ENCODE measurements at places on chromosomes 1 and 21.

DNA sequence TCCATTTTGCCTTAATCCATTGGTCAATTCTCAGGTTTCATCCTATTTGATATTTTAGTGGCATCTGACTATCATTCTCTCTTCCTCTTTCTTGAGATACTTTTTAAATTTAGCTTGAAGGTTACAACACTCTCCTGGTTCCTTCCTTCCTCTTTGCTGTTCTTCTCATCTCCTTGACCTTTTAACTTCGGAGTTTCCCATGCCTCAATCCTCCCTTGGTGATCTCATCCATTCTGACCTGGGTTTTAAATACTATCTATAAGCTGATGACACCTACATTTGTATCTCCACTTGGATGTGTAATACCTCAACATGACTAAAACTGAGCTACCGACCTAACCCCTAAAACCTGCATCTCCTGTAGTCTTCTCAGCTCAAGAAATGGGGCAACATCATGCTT lies 4.8 kb upstream of the ZNF687 start:
- DNase-seq, result no peak

GRCh38 chr1:108208724-108209446 lies 8.7 kb upstream of the SLC25A24 start:
- no peak for DNase-seq

DNA sequence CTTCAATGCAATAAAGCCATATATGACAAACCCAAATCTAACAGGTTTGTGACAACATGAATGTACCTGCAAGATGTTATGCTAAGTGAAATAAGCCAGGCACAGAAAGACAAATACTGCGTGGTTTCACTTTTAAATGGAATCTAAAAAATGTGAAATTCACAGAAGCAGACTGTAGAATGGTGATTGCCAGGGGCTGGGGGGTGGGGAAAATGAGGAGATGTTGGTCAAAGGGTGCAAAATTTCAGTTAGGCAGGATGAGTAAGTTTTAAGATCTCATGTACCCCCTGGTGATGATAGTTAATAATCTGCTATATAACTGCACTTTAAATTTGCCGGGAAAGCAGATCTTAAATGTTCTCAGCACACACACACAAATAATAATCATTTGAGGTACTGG lies 160.5 kb downstream of the PTBP2 start:
- DNase-seq, result no peak

GRCh38 chr1:95876276-95876675 lies 642.3 kb downstream of the RWDD3 start:
- no peak for DNase-seq

GRCh38 chr1:43366179-43366578 lies 1.6 kb downstream of the ELOVL1 start:
- DNase-seq, result no peak

- DNase-seq, result no peak
These were observed 68.7 kb upstream of the C1orf105 start for GRCh38 chr1:172351754-172352161.

GRCh38 chr1:165629848-165630628 lies 996 bp upstream of the MGST3 start:
- DNase-seq, result peak; percentile 58

DNA sequence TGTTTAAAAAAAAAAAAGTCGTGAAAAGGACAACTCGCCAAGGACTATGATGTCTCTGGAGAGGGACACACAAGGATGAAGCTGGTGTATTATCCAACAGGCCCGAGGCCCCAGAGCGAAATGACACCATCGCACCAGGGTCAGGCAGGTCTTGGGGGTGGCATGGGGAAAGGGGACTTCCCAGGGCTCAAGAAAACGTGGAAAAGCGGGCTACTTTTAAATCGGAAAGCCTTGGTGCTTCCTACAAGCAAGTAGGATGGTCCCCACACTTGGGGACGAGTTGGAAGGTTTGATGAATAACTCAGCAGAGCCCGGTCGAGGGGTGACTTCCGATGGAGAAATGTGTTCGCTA lies 505 bp upstream of the GNPAT start:
- DNase-seq, result no peak

- DNase-seq, result no peak
These were observed at the start of gene ADAMTS1 for GRCh38 chr21:26845066-26845758. TSS of gene ADAMTS1 (minus strand) at chr21:26845409. CDS start at chr21:26844954, 455 bp downstream.

- no peak for DNase-seq
These were observed 15.0 kb downstream of the RHBG start for GRCh38 chr1:156384007-156384406.

- DNase-seq, result no peak
These were observed 10.1 kb upstream of the GPR153 start for GRCh38 chr1:6271006-6271405.

DNA sequence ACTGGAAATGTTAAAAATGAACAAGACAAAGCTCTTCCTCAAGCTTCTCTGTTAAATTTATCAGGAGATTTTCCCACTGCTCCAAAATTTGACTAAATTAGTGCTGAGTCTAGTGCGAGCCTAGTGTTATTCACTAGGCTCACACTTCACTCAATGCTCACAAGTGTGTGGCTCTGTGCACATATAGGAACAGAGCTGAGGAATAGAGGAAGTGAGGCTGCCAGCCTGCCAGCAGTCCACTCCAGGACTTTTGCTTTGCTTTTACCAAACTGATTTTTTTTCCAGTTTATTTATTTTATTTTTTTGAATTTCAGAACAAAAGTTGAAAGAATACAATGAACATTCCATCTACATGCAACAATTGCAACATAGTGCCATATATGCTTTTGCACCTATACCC lies 87.2 kb downstream of the VAV3 start:
- DNase-seq, result no peak

- DNase-seq, result no peak
These were observed 1.7 kb upstream of the RIPK4 start for GRCh38 chr21:41768437-41769042.

DNA sequence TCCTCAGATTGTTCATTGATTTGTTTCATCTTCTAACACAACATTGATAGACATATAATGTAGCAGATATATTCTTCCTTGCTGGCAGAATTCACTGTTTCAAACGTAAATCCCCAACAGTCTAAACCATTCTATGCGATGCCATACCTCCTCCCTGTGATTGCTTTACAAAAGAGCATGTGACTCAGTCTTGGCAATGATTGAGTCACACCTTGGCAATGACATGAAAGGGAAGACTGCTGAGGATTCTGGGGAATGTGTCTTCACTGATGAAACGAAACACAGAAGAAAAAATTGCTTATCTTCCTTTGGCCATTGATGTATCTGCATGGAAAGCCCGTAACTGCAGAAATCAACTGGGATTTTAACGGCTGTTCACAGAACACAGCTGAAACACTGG lies 409.6 kb upstream of the ZRANB2 start:
- DNase-seq, result no peak

Data from NCI-H187 (cell line).